Urothelium cell line (cell line): ENCODE measurements at places on chromosomes 12 and 14.

- no peak for DNase-seq
Measured at GRCh38 chr12:90449611-90450010, 505.4 kb downstream of the CCER1 start.

GRCh38 chr14:100542619-100543205, 44.5 kb downstream of the BEGAIN start:
- DNase-seq: no peak

DNA sequence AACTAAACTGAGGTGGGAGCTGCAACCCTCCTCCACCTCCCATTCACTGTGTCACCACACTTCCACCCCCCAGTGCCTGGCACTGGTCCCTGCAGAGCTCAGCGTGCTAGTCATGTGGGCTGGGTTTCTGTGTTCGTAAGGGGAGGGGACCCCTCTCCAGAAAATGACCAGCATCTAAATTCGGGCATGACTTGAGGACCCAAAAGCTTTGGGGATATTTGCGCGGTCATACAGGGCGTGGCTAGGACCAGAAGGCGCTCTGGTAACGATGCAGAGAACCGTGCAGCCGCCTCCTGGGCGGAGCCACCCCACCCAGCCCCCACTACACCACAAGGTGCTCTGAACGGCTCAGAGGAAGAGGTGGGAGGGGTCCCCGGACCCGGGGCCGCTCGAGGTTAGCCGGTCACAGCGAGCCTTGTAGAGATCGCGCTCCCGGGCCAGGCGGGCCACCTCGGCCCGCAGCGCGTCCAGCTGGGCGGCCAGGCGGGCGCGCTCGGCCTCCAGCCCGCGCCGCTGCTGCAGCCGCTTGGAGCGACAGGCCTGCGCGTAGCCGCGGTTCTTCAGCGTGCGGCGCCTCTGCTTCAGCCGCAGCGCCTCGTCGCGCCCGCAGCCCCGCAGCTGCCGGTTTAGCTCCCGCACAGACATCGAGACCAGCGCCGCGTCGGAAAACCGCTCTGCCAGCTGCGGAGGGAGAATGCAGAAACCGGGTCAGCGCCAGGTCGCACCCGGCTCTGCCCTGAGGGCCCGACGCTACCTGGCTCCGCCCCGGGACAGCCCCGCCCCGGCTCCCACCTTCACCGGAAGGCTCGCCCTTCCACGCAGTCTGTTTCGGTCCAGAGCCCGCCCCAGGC, 9.8 kb downstream of the CPNE6 start:
- DNase-seq: peak; percentile 67

DNA sequence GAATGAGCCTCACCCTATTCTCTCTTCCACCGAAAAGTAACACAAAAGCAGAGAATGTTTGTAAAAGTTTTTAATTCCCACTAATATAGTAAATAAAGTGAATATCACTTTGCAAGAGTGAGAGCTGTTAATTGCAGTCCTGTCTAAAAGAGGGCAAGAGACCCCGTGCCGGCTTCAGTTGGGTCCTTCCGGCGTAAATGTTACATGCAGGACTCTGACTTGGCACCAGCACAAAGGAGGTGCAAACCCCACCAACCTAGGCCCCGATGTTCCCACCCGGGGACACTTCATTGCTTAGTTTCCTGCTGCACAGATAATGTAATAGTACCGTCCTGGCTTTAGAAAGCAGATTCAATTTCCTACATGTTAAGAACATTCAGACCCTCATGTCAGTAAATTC, 66.0 kb upstream of the DYNC1H1 start:
- DNase-seq: no peak

- DNase-seq: no peak
Measured at GRCh38 chr12:127327986-127328385, 939.0 kb upstream of the TMEM132C start.

DNA sequence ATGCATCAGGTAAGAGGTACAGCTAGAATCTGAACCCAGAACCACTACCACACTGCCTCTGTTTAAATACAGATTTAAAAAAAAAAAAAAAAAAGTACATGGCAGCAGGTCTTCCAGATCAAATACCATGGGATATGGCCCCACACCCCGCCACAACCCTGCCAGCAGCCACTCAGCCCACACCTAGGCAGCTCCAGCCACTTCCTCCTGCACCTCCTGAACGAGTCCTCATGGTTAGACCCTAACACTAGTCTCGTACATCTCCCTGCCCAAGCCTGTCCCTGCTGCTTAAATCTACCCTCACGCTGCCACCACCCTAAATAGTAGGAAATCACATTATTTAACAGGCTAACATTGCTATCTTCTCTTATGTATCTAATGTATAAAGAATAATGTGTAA, 12.6 kb downstream of the SETD3 start:
- DNase-seq: no peak
